ENCODE measurements at places on chromosomes 16 and 17. TPM values are rescaled to one million over a fixed set of nuclear protein-coding genes. Genes with fewer than 3 reads are reported as not detected.

Gene RAB40B
- total RNA-seq: 13.6 TPM

Gene HS3ST3B1
- total RNA-seq: 8.2 TPM

Gene CCL4L2
- not detected for total RNA-seq

Gene CTRL
- 4.6 TPM for total RNA-seq

Gene PRRT2
- 1.6 TPM for total RNA-seq

GRCh38 chr16:4691666-4692412 lies 1.5 kb upstream of the NUDT16L1 start:
- DNase-seq: peak; percentile 80

DNA sequence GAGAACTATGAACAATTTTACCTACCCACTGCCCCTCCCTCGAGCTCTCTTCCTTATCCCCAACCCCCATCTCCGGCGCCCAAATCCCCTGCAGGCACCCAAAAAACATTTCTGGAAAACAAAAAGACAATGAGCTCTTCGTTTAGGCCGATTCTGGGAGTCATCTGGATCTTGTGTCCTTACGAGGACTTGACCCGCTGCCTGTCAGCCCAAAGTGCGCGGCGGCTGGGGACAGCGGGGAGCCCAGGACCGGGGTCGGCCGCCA lies 524 bp downstream of the STRADA start:
- DNase-seq: no peak

GRCh38 chr17:34626121-34626681 lies 46.8 kb downstream of the TMEM132E start:
- no peak for DNase-seq

DNA sequence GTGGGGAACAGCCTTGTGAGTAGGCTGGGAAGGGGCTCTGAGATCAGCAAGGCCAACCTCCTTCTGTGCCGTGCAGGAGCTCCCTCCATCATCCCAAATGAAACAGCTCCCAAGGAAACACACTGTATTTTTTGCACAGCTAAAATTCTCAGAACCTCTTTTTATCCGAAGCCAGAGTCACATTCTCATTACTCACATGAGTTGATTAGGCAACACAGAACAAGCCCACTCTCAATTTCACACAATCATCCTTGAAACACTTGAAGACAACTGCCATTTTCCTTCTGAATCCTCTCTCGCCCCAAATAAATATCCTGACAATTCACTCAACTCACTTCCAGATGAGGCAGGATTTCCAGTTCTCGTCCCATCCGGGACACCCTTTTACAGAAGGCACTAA lies 66.1 kb downstream of the MYO18A start:
- DNase-seq: no peak

- no peak for DNase-seq
These were observed 86.6 kb downstream of the SNX11 start for GRCh38 chr17:48194097-48194550.

DNA sequence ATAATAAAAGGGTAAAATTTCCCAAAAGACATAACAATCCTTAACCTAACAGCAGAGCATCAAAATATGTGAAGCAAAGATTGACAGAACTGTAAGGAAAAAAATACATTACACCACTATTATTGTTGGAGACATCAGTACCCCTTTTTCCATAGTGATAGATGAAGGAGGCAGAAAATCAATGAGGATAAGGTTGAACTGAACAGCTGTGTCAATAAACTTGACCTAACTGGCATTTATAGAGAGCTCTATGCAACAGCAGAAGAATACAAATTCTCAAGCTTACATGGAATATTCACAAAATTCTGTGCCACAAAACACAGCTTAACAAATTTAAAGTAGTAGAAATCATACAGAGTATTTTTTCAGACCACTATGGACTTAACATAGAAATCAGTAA lies 195.0 kb upstream of the ELAC2 start:
- DNase-seq: no peak

DNA sequence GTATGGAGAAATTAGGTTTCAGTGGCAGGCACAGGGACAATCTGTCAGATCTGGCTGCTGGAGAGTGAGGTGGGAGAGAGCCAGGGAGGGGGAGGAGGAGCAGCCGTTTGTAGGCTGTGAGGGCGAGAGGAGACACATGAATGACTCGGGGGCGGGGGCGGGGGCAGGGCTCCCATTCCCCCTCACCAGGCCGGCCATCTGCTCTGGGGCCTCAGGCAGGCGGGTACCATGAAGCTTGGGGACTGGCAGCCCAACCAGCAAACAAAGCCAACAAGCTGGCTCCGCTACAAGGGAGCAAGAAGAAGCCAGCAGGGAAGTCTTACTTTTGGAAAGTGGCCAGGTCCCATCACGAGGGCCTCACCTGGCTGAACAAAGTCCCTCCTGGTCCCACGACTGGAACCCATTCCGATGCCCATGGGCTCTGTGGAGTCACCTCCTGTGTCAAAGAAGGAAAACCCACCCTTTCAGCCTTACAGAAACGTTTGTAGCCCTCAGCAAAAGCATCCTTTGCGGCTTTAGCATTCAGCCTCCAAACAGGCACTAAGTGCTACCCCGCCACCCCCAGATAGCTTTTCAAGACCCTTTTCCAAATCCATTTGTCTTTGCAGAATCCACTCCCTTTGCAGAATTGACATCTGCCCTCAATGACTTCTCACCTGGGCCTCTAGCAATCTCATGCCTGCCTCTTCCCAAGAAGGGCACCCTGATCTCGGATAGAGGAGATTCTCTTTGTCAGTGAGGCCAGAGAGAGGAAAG lies 9.2 kb upstream of the SSTR2 start:
- no peak for DNase-seq
